Activated gamma-delta T cell (primary cell): ENCODE measurements at places on chromosomes 6 and 20.

DNA sequence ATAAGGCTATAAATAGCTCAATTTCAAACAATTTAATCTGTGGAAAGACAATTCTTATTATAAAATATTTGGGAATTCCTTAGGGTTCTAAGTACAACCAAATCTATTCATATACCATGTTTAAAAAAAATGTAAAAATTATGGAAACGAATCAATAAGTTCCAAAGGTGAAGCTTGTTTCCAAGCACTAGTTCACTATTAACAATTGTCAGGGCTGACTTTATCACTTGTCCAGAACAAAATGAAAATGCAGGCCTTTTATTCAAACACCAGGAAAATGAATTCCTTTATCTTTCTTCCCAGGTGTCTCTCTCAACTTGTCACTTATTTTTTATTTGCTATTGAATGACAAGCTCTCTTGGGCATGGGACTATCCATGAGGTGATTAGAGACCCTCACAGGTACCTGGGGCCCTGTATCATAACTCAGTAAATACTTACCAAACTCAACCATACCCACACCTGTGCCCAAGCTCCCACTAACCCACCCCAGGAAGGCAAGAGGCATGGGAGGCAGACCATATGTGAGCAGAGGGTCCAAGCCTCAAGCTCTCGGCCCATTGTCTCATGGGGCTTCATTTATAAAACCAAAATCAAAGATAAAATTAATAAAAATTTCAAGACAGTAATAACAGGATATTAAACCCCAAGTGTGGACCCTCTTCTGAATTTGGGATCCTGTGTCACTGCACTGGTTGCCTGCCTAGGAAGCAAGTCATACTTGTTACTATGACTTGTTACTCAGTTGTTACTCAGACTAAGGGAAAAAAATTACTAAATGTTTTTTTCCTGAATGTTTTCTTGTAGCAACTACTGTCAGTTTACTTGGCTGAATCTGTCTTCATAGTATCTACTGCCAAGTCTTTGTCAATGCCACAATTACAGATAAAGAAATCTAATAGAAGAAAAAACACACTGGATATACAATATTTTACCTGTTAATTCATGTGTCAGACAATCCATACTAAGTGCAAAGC lies 54.7 kb downstream of the PTPRK start:
- no peak for DNase-seq

DNA sequence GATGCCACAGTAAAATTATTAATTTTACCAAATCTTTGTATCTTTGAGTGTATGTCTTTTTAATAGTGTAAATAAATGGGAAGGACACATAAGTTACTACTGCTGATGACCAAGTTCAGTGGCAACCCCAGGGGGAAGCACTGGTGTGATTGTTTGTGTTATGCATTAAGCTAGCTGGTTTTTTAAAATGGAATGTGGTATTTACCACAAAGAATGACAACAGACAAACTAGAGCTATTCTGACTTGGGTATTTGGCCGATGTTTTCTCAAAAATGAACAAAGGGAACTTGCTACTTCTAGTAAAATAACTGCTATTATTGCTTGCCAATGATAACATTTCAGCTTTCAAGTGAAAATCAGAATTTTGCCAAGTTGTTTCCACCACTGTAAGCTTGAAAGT lies 2.9 kb downstream of the FNDC1 start:
- DNase-seq: no peak

GRCh38 chr6:27052731-27053082 lies 194.8 kb upstream of the PRSS16 start:
- DNase-seq: no peak

- no peak for DNase-seq
These were observed 423.1 kb downstream of the MAFB start for GRCh38 chr20:40265825-40266533.

- DNase-seq: no peak
These were observed 29.8 kb downstream of the CGA start for GRCh38 chr6:87065117-87065516.

DNA sequence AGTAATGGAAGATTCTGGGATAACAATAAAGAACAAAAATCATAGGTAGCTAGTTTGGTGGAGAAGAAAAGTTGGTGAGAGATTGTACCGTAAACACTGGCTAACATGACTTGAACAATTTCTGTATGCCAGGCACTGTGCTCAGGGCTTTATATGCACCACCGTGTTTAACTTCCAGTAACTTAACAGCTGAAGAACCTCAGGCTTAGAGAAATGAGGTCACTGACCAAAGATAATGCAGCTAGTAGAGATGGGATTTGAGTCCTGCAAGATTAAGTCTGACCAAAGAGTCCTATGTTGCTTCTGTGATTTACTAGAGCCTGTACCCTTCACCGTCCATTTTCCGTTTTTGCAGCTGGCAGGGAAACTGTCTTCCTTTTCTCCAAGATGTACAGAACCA lies 2.7 kb downstream of the CSTF1 start:
- DNase-seq: no peak

- DNase-seq: no peak
These were observed 232.2 kb downstream of the SYNDIG1 start for GRCh38 chr20:24701668-24702067.

DNA sequence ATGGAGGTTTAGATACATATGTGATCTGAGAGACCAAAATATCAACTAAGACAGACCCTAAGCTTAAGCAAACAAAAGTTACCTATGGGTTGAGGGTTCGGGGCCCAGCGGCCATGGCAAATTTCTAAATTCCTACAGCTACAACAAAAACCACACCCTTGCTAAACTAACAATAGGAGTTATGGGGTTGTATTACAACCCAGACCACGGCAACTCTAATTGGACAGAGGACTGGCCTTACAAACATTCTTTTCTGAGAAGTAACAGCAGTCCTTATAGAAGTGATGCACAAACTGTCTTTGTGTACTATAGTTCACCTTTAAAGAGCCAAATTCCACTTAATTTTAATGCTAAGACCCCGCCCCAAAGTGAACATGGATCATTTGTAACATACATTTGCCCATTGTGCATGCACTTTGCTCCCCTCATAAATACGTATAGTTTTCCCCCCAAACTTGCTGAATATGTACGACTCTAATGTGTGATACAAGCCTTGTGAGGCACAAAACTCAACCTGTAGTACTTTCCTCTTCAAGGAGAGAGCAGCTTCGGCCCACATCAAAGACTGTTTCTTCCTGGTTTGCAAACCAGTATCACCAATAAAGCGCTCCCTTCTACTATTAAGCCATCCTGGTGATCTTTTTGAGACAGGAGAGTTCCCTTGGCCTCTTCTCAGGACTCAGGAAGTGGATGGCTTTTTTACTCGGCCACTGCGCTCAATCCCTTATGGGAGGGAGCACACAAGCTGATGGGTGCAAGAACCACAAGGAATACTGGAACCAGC lies 25.6 kb upstream of the MBOAT1 start:
- DNase-seq: no peak

GRCh38 chr6:139030228-139030963 lies 1.9 kb downstream of the ABRACL start:
- DNase-seq: no peak

- DNase-seq: no peak
These were observed 5.2 kb downstream of the KIAA0408 start for GRCh38 chr6:127453845-127454619.

DNA sequence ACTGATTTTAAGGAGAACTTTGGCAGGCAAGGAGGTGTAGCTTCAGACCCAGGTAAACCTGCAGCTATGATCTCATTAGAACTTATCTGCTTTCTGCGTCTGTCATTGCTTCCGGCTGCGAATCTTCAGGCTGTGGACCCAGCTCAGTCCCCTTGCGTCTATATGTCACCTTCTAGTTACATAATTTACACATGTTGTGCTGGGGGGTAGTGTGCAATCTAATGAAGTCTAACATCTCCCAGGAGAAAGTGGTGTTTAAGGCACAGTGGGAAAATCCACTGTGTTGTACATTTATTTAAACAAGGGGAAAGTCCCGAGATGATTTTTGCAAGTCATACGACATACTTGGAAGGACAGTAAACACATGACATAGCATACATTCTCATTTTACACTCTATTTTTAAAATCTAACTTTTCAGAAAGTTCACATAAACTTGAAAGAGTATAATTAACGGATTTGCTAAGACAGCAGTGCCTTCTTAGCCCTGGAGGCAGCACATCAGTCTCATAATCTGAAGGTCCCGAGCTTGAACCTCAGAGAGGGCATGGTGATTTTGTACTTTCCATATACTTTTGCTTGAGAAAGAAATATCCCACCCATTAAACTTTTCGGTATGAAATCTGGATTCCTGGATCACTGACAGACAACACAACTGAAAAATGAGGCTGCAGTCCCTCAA lies 35.2 kb downstream of the GPX6 start:
- no peak for DNase-seq

GRCh38 chr20:52078289-52078688 lies 113.3 kb downstream of the ZFP64 start:
- no peak for DNase-seq

GRCh38 chr6:45591306-45591705 lies 213.6 kb upstream of the SUPT3H start:
- no peak for DNase-seq
